ENCODE measurements at places on chromosomes 16 and 17.

DNA sequence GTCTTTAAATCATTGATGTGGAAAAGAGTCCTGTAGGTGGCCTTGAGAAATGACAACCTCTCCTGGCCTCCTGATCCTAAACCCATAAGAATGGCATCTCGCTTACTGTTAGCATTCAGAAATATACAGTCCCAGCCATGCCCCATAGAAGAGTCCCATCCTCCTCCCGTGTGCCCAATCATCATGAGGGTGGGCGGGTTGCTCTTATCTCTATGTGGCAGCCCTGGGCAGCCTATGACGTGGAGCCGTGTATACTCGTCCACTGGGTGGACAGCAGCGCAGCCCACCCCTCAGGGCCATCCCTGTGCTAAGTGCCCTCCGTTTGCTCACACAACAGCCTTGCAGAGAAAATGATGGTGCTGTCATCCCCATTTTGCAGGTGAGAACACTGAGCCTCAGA is 105.3 kb downstream of the AMFR start:
- DNase-seq: no peak

DNA sequence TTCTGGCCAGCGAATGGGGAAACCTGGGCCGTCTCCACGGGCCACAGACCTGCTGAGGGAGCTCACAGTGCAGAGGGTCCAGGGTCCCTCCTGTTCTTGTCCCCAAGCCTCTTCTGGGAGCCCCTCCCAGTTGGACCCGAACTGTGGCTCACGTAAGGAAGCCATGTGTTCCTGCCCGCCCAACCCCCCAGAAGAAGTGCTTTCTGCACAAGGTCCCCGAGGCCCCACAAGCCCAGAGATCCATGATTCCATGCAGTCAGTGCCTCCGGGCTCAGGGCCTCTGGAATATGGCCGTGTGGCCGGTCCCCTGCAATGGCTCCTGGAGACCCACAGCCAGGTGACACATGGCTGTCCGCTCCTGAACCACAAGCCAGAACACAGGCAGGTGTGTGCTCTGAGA is 272.4 kb downstream of the C16orf95 start:
- DNase-seq: no peak

GRCh38 chr17:74770498-74771318 is 5.4 kb downstream of the NAT9 start:
- DNase-seq: no peak

DNA sequence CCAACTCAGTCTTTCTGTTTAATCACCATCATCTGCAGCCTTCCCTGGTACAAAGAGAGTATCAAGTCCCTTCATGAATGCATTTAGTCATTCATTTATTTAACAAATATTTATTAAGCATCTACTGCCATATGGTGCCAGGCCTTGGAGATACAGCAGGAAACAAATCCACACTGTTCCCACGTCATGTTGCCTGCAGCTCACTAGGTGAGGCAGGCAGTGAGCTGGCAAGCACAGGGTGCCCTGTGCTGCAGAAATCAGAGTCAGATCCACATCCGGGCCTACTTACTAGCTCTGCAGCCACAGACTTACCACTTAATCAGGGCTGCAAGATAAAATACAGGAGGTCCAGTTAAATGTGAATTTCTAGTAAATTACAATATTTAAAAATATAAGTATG is 38.5 kb upstream of the CES5A start:
- DNase-seq: no peak

DNA sequence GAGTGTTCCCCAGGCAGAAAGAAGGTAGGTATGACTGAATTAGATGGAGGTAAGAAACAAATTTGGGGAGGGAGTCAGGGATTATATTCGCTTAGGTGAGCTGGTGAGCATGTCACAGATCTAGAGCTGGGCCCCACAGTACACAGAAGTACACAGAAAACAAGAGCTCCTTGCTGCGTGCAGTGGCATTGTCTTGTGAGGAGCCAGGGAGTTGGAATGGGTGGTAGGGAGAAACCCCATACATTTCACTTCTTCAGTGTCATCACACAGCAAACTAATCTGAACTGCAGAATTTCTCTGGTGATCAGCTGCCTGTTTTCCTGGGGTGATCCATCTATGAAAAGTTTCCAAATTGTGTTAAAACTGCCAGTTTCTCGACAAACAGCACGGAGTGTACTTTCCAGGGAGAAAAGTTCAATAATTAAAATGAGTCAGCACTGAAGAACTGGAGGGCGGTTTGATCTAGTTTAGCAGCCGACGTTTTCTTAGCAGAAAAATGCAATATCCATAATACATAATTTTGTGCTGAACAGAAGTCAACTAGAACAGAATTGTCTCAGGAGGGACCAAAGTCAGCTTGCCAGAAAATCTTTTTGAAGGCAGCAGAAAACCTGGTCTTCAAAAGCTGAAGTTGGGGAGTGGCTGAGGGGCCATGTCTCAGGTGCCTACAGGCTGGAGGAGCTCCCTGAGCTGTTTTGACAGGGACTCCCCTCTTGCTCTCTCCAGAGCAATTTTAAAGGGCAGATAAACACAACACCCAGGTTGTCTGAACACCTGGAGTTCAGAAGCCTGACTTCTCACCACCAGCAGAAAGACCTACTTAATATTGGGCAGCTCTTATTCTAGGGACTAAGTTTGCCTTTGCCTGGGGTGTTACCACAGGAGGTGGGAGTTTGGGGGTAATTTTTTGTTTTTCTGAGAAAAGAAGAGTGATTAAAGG is 448.6 kb downstream of the CA10 start:
- no peak for DNase-seq

GRCh38 chr17:75548813-75549212 is 23.3 kb downstream of the LLGL2 start:
- no peak for DNase-seq

DNA sequence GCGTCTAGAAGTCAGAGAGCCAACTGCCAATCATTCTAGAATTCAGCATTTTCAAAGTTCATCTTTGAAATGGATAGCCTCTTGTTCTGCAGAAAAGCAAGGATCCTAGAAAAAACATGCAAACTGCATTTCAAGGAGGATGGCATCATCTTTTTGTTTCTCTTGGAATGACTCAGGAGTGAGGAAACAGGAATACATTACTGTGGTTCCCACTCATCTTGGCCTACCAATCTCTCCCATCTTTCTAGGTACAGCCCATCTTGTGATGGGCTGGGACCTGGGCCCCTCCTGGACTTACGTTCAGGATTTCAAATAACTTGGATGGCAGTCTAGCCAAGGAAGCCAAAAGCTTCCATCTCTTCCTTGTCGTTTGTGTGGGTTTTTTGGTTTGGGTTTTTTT is 363.4 kb downstream of the CDH13 start:
- DNase-seq: no peak

DNA sequence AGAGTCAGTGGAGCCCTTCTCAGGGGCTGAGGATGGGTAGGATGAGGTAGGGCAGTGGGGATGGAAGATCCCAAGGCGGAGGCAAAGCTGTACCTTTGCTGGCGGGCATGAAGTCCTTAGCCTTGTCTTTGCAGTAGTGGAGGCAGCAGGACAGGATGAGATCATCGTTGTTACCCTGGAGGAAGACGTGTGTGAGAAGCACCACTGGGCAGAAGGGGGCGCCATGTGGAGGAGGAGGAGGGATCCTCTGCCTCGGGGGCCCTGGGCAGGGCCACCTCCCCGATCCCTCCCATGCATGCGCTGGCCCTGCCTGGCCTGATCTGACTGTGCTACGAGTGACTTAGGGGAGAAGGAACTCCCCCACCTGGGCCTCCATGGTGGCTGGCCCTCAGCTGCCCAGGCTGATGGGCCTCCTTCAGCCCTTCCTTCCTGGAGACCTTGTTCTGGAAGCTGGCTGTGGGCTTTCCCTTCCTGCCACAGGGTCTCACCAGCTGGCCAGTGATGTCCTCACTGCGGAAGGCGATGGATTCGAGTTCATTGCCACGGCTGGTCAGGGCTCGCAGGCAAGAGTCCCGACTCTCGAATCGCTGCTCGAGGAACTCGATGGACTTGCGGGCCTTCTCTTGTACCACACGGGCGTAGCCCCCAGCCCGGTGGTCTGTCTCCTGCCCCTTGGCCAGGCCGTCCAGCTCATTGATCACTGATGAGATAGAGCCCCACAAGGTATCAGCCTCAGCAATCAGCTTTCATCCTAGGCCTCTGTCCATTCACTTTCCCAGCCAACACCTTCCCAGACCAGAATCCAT is 10.3 kb downstream of the HIC1 start:
- DNase-seq: no peak

DNA sequence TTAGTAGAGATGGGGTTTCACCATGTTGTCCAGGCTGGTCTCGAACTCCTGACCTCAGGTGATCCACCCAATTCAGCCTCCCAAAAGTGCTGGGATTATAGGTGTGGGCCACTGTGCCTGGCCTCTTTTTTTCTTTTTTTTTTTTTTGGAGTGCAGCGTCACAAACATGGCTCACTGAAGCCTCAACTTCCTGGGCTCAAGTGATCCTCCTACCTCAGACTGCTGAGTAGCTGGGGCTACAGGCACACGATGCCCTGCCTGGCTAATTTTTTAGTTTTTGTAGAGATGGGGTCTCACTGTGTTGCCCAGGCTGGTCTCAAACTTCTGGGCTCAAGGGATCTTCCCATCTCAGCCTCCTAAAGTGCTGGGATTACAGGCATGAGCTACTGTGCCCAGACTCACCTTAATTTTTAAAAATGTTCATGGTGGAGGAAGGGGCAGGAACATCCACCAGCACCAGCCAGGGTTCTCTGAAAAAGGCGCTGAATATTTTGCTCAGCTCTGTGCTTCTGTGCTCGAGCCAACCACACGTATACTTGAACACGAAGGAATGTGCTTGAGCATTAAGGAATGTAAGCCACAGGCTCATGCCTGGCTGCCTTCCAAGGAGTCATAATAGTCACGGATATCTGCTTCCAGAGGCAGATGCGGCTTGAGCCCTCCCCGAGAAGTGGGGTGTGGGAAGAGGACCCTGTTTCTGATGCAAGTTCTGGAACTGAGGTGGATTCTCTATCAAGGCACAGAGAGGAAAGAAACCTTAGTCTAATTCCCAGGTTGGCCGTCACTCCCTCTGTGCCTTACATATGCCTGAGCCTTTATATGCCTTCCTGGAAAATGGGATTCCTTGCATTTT is 65.5 kb upstream of the CREBBP start:
- no peak for DNase-seq

DNA sequence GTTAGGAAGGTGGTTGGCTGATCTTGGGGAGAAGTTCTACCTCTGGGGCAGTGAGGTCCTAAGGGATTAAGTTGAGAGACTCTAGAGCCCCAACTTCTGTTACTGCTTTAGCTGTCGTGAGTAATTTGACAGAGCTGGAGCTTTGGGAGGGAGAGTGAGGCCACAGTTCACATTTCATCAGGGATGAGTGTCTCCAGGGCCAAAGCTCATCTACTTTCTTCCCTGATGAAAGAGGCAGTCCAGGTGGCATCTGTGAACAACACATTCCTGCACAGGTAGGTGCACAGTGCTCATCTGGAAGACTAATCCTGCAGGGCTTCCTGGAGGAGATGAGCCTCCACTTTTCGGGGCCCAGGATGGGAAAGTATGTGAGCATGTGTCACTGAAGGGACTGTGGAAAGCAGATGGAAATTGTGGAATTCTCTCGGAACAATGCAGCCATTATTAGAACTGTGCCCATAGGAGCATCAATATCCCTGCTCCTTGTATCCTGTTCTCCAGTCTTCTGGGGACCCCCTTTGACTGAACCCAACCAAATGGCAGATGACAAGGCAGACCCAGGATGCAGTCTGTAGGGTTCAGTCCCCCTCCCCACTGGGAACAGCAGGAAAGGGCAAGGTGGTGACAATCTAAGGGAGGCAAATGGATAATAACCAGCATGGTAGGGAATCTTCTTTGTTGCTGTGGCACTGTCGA is 9.0 kb downstream of the DYNLL2 start:
- DNase-seq: no peak

DNA sequence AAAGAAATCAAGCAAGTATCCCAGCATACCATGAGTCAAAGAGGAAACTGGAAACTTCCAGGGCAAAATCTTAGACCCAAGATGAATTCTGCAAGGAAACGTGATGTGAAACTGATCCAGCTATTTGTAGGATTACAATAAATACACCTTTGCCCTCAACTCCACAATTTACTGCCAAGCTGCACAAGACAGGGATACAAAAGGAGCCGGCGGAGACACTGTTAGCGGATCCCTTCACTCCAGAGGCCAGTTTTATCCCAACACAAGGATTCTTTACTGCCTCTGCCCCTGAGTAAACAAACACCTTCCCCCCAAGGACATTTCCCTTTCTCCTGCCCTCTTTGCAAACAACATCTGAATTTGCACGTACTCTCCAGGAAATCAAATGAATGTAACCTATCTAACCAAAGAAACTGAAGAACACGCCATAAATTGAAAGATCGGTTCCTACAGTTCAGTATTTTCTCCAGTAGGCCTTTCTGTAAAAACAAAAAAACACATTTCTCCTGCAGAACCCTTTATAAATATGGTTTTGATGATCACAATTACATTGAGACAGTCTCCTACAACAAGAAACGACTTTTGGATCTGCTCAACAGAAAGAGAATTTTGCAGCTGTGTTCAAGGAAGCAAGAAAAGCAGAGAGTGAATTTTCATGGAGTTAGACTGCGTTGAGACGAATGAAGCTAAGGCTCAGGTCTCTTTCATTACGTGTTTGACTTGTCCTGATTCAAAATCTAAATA is 1.4 kb upstream of the CBX2 start:
- no peak for DNase-seq

DNA sequence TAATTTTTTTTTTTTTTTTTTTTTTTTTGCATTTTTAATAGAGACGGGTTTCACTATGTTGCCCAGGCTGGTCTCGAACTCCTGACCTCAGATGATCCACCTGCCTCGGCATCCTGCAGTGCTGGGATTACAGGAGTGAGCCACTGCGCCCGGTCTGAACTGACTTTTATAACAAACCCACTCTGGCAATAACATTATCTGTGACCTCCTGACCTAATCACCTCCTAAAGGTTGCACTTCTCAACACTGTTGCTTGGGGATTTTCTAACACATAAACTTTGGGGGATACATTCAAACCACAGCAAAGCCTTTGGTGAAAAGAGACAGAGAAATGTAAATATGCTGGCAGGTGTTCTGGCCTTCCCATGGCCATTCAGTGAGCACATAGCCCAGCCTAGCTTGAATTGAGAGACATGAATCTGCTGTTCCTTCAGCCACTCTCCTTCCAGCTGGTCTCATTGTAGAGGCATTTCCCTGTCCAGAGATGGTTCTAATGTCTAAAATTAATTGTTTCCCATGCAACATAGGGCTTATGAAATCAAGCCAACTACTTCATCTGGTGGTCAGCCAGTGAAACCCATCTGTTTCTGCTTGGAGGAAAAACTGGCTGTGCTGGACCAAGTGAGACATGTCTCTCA is 28.3 kb downstream of the LYRM1 start:
- no peak for DNase-seq

DNA sequence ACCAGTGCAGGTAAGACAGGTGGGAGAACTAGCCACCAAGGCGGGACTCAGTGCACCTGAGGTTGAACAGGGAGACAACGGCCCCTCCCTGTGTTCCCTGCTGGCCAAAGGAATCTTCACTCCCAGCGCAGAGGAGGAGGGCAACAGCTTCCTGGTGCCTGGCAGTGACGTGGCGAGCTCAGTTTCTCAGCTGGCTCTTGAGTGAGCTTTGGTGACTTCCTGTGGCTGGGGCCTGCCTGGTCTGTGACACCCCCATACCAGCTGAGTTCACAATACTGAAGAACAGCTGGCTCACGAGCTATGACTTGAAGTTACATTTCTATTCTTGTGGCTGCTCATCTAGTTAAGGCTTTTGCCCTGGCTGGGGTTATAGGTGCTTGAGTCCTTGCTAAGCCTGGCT is 26.1 kb downstream of the WNT9B start:
- no peak for DNase-seq

Data from NCI-H774 (cell line).